ENCODE measurements at places on chromosomes 7 and 10.

GRCh38 chr10:121994429-121994941, 5.5 kb downstream of the TACC2 start:
- DNase-seq = no peak

DNA sequence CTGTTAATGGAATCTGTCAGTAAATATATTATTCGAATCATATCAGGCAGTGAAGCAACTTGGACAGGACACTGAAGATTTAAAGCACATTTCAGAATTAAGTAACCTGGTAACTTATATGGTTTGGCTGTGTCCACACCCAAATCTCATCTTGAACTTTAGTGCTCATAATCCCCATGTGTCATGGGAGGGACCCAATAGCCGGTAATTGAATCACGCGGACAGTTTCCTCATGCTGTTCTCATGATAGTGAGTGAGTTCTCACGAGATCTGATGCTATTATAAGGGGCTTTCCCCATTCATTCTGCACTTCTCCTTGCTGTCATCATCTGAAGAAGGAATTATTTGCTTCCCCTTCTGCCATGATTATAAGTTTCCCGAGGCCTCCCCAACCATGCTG, 83.2 kb upstream of the COL1A2 start:
- DNase-seq = no peak

DNA sequence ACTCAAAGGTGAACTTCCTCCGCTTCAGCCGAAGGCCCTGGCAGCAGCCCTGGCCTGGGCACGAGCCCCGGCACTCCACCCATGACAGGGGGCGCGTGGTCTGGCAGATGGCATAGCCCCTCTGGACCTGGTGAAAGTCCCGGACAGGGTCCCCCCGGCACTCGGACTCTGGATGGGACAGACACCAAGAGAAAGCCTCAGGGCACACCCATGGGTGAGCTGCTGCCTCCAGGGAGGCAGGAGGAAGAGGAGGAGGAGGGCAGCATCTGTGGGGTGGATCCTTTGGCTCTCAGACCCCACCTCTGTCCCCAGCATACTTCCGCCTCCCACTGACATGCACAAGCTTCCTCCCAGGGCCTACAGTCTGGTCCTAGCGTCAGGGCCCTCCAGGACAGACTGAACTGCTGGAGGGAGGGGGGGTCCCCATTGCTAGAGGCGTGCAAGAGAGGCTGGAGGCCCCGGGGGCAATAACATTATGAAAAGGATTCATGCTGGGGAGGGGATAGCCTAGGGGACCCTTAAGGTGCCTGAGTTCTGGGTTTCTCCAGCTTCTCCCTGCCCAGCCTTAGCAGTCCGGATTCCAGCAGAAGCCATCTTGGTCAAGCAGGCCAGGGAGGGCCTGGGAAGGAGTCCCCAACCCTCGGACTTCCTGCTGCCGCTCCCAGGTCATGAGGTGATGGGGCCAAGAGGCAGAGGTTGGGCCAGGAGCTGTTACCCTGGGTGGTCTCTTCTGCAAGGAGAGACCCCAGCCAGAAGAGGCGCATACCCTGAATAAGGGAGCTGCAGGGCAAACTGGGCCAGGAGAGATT, 169.3 kb downstream of the LCOR start:
- no peak for DNase-seq

- no peak for DNase-seq
Observed at GRCh38 chr10:19426034-19426433, 377.4 kb downstream of the MALRD1 start.

DNA sequence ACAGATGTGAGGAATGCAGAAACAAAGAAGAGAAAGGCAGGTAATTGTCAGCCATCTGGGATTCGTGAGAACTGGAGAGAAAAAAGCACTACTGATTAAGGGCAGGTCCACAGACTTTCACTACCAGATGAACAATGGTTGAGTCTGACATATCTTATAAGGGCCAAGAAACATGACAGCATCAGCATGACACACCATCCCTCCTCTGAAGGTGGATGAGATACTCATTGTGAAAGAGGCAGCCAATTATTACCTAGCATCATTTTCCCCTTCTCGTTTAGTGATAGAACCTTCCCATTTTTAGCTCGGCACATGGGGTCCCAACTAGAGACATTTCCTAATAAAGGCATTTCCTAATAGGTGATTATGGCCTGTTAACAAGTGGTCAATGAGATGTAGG, 19.2 kb upstream of the MET start:
- DNase-seq = peak; percentile 44

- DNase-seq = no peak
Observed at GRCh38 chr7:143042159-143042789, 9.9 kb upstream of the OR6V1 start.

DNA sequence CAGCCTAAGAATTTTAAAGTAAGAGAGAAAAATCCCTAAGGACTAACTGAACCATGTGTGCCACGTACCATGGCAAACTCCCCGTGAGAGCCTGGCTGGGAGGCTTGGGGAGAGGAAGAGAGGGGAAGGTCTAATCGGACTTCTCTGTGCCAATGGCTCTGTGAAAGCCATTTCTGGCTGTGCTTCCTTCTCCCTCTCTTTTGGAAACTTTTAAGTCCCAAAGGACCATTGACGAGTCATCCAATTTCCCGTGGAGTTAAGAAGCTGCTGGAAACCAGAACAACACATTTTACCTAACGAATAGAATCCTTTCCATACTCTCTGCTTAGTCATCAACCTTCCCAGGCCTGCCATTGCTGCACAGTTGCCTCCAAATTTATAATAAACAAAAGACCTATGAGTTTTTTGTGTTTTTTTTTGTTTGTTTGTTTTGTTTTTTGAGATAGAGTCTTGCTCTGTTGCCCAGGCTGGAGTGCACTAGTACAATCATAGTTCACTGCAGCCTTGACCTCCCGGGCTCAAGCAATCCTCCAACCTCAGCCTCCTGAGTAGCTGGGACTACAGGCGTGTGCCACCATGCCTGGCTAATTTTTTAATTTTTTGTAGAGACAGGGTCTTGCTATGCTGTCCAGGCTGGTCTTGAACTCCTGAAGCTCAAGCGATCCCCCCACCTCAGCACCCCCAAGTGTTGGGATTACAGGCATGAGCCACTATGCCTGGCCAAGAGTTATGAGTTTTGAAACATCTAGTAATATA, 13.2 kb downstream of the LAMB1 start:
- DNase-seq = no peak

- DNase-seq = no peak
Observed at GRCh38 chr7:72182036-72182435, 230.1 kb downstream of the CALN1 start.

DNA sequence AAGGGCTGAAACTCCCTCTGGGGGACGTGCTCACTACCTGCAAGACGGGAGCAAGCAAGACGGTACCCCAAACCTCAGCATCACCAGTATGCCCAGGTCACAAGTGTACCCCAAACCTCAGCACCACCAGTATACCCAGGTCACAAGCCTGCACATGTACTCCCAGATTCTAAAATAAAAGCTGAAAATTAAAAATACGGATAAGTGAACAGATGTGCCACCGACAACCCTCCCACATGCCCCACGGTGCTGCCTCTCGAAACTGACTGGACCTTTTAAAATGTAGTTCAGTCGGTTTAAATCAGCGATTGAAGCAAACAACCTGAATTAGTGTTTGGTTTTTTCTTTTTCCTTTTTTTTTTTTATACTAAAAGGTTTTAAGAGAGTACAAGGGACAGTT, 566.5 kb downstream of the DNAJB6 start:
- no peak for DNase-seq

DNA sequence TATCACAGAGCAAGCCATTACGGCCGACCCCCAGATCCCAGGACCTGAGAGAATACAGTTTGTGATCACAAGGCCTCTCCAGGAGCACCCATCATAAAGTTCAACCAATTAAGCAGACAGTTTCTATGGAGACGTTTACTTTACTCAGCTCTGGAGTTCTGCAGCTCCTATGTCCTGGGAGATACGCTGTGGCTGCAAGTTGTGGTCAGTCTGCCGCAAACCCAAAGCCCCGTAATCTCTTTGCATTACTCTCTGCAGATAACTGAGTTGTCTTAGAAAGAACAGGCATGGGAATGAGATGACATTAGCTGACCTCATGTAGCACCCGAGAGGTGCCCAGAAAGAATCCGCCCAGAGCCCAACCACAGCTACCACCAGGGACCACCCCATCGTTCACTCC, 305.1 kb downstream of the FGFR2 start:
- DNase-seq = no peak

DNA sequence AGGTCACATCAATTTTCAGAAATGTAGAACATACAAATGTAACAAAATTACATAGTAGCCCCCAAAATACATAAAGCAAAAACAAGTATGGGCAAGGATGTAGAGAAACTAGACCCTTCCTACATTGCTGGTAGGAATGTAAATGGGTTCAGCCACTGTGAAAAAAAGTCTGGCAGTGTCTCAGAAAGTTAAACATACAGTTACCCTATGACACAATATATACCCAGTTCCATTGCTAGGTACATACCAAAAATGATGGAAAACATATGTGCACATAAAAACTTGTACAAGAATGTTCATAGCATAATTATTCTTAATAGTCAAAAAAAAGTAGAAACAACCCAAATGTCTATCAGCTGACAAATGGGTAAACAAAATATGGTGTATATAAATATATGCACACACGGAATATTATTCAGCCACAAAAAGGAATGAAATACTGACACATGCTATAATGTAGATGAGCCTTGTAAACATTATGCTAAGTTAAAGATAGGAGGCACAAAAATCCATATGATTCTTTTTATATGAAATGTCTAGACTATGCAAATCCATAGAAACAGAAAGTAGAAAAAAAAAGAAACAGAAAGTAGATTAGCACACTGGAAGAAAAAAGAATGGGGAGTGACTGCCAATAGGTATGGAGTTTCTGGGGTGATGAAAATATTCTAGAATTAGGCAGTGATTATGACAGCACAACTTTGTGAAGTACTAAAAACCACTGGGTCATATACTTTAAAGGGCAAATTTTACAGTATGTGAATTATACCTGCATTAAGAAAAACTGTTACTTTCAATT, 13.5 kb downstream of the HERPUD2 start:
- DNase-seq = no peak

DNA sequence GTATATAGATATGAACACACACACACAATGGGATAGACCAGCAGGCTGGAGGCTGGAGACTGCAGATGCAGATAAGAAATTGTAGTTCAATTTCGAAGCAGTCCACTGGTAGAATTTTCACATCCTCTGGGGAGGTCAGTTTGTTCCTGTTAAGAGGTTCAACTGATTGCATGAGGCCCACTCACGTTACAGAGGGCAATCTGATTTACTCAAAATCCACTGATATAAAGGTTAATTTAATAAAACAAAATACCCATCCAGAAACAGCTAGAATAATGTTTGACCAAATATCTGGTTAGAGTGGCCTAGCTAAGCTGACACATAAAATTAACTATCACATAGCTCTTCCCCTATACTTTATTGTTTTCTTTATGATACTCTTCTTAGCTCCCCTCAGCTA, 162.9 kb upstream of the SMIM30 start:
- DNase-seq = no peak

DNA sequence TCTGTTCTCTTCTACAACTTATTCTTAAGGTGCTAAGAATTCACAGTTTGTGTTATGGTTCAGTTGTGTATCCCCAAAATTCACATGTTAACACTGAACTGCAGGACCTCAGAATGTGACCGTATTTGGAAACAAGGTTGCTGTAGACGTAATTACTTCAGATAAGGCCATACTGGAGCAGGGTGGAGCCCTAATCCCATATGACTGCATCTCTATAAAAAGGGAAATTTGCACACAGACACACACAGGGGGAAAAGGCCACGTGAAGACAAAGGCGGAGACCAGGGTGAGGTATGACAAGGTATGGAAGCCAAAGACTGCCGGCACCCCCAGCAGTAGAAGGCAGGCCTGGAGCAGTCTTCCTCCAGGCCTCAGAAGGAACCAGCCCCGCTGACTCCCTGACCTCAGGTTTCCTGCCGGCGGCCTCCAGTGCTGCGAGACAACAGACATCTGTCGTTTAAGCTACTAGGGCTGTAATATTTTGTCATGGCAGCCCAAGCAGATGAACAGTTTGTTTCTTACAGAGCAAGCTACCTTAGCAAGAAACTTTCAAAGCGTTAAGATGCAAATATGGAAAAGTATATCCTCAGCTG, 98.7 kb downstream of the PROSER2 start:
- no peak for DNase-seq

Measured in NCI-H2171 (cell line).